ENCODE measurements at places on chromosomes 2 and 18.
A peak's percentile ranks its signal among the peaks of the same experiment; 100 is the strongest.

GRCh38 chr18:41721103-41721790 is 233.8 kb upstream of the PIK3C3 start:
- peak; percentile 74 for DNase-seq

GRCh38 chr2:49490710-49491109 is 336.4 kb upstream of the FSHR start:
- DNase-seq = peak; percentile 89

DNA sequence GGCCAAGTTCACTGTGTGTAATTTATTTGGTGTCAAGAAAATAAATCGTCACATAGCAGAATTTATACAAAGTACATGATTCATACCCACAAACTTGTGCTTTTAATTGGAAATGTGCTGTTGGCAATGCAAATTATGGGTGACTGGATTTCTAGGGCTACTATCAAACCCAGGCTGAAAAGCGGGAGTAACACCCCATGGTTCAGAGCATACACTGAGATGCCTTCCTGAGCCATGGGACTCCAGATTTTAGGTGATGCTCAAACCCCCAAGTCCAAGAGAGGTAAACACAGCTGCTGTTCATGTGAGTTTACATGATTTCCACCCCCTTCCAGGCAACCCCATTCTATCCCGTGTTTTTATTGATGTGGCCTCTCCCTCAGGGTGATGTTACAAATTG is 565.9 kb upstream of the ID2 start:
- DNase-seq = no peak

GRCh38 chr2:66488946-66489345 is 54.0 kb downstream of the MEIS1 start:
- DNase-seq = no peak

DNA sequence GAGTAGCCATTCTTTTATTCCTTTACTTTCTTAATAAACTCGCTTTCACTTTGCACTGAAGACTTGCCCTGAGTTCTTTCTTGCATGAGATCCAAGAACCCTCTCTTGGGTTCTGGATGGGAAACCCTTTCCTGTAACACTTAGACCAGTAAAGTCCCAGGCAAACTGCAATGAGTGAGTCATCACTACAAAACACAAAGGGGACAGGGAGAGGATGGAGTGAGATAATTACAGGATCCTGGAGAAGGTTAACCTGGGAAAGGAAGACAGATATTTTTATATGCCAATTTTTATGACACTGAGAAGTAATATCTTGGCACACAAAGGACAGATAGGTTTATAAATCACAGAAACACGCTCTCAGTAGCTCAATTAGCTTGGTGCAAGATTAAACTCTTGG is 48.7 kb downstream of the EHD3 start:
- no peak for DNase-seq

DNA sequence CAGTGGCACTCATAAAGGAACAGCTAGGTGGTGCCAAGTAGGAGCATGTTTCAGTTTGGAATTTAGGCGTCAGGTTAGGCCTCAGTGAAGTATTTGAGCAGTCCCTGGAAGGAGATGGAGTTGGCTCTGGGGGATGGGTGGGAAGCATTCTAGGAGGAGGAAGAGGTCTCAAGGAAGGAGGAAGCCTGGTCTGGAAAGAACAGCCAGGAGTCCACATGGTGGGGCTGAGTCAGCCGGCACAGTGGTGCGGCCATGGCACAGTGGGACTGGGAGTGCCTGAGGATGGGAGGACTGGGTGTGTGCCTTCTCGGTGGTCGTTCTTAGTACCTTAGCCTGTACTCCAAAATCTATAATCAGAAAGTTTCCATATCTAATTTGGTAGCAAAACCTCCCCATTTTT is 373.3 kb downstream of the PTPRM start:
- no peak for DNase-seq

- no peak for DNase-seq
Observed at GRCh38 chr2:181058378-181059269, 78.2 kb downstream of the UBE2E3 start.

GRCh38 chr2:105576050-105576439 is 168.7 kb upstream of the NCK2 start:
- DNase-seq = no peak

GRCh38 chr2:99489063-99489760 is 605 bp downstream of the REV1 start:
- DNase-seq = peak; percentile 75

- peak; percentile 93 for DNase-seq
Observed at GRCh38 chr2:231713730-231714638, 5.7 kb downstream of the PTMA start.

DNA sequence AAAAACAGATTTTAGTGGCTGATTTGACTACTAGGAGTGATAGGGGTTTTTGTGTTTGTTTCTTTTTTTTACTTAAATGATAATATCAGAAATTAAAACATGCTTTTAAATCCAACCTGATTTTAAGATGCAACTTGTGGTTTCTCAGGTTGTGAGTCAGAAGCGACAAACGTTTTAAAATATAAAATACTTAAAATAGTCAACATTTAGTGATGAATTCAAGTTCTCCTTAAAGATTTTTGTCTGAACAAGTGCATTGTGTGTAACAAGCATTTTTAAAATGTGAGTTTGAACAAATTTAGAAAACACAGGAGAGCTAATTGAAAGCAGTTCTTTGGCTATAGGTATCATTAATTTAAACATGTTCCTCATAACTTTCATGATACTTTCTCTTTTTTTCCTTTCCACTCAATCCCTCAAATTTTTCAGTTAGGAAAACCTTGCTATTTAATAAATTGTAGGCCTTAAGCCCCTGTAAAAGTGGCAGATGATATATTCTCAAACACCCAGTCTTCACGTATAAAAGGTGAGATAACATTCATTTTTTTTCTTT is 3.6 kb downstream of the TBR1 start:
- no peak for DNase-seq

GRCh38 chr2:159096901-159097300 is 128.5 kb downstream of the TANC1 start:
- DNase-seq = no peak

- DNase-seq = no peak
Observed at GRCh38 chr2:199424160-199424559, 33.6 kb downstream of the SATB2 start.

- no peak for DNase-seq
Observed at GRCh38 chr2:230000118-230000841, 68.4 kb downstream of the SLC16A14 start.

GRCh38 chr2:84971510-84972206 is 697 bp downstream of the KCMF1 start:
- DNase-seq = peak; percentile 66
